Fibroblast of skin of scalp (primary cell): ENCODE measurements at places on chromosomes 13 and 19.

GRCh38 chr19:16899566-16900075 is 10.8 kb downstream of the F2RL3 start:
- DNase-seq = peak; percentile 12

DNA sequence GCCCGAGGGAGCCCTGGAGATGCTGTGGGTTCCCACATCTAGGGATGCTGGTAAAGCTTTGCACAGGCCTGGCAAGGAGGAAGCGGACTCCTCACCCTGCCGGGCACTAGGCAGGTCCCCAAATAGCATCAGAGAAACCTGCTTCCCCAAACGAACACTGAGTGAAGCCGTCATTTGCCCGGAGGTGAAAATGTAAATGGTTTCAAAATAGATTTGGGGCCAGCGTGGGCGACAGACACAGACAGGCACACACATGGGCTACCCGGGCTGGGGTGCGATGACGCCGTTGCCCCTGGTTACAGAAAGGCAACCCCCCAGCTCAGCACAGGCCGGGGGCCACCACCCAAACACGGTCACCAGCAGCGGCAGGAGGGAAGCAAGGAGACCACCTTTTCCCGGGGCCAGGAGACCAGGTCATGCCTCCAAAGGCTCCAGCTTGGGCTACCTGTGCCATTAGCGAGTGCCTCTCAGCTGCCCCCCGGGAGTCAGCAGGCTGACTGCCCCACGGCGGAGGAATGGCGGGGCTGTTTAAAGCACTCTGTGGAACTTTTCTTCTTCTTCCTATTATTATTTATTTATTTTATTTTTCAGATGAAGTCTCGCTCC is 47.5 kb upstream of the NDUFS7 start:
- no peak for DNase-seq

GRCh38 chr19:35098413-35099049 is 17.1 kb upstream of the FXYD3 start:
- no peak for DNase-seq

DNA sequence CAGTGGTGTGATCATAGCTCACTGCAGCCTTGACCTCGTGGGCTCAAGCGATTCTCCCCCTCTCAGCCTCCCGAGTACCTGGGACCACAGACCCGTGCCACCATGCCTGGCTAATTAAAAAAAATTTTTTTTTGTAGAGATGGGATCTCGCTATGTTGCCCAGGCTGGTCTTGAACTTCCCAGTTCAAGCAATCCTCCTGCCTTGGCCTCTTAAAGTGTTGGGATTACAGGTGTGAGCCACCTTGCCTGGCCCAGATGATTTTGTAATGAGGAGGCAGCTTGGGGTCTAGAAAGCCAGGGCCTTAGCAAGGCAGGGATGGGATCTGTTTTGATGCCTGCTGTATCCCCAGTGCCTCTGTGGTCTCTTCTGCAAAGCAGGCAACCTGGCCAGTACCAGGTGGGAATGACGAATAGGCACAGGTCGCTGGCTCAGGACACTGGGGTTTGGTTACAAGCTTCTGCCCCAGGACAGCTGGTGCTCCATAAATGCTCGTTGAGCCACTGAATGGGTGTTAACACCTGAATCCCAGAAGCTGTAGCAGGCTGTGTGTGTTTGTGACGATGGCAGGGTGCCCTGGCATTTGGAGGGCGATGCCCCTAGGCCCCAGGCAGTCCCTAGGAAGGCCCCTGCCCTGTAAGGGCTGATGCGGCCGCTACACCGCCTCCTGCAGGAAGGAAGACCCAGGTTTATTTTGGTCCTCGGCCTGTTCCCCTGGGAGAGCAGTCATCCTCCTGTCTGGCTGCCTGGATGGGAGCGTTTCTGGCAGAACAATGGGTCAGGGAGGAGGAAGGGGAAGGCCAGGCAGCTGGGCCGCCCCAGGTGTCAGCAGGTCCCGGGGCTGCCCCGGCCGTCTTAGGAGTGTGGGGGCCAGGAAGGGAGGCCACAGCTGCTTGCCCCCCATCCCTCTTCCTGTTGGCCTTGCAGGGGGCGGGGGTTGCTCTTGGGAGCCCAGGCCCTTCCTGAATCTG is 8.6 kb downstream of the TNFAIP8L1 start:
- no peak for DNase-seq

DNA sequence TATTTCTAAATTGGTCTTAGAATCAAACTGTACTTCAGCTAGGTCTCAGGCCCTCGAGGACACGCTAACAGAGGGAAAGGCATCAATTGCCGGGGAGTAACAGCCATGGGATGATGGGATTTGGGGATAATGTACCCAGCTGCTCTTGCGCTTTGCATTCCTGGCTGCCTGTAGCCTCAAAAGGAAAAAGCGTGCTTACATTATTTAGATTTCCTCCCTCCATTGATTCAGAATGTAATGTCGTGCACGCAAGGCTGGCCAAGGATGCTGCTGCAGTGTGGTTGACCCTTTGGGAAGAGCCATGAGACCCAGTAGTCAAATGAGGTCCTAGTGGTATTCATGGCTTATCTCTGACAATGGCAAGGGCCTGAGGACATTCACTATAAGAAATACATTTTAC is 95.1 kb downstream of the SLC7A1 start:
- DNase-seq = no peak

DNA sequence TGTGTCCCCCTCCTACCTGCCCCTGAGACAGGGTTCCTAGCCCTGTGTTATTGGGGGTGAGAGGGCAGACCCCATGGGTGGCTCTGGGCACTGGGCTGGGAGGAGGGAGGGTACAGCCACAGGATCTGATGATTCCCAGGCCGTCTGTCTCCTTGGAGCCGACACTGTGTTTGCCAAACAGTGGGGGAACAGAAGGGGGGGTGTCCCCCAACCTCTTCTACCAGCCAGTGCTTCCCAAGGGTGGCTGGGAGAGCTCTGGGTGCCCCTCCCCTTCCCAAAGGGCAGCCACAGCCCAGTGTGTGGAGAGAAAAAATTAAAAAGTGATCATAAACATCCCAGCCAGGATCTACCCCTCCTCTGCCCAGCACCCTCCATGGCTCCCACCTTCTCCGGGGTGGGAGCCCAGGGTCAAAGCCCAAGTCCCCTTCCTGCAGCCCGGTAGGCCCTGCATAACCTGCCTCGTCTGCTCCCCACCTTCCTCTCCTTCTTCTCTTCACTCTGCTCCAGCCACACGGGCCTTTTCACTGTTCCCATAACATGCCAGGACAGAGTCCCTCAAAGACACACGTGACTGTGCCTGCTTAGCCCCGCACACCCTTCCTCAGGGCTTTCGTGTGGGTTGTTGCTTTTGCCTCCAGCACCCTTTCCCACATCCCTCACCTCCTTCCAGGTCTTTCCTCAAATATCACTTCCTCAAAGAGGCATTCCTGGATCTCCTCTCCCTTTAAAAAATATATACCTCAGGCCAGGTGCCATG is 1.4 kb upstream of the PLIN4 start:
- DNase-seq = no peak

DNA sequence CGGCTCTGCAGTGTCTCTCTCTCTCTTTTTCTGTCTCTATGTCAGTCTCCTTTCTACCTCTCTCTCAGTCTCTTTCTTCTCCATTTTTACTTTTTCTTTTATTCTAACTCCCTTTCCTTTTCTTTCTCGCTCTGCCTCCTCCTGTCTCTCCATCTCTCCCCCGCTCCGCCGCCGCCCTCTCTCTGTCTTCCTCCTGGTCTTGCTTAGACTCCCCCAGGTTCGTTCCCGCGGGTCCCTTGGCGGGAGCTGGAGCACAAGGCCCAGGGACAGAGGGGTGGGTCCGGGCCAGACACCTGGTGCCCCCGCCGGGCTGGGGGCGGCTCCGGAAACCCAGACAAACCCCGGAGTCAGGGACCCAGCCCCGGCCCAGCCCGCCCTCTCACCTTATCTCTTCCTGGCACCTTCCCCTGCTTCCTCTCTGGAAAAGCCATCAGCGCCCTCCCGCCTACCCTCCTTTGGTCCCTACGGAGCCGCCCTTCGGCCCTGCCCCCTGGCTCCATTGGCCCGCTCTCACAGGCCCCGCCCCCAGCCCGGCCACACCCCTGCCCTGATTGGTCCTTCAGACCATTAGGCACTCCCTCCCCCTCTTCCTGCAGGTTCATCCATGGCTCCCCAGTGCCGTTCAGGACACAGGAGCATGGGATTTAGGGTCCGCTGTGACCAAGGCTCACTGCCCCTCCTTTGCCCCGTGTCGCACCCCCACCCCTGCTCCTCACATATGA is 15.4 kb upstream of the NOP53 start:
- no peak for DNase-seq

GRCh38 chr13:44040818-44041100 is 161.1 kb downstream of the LACC1 start:
- no peak for DNase-seq

DNA sequence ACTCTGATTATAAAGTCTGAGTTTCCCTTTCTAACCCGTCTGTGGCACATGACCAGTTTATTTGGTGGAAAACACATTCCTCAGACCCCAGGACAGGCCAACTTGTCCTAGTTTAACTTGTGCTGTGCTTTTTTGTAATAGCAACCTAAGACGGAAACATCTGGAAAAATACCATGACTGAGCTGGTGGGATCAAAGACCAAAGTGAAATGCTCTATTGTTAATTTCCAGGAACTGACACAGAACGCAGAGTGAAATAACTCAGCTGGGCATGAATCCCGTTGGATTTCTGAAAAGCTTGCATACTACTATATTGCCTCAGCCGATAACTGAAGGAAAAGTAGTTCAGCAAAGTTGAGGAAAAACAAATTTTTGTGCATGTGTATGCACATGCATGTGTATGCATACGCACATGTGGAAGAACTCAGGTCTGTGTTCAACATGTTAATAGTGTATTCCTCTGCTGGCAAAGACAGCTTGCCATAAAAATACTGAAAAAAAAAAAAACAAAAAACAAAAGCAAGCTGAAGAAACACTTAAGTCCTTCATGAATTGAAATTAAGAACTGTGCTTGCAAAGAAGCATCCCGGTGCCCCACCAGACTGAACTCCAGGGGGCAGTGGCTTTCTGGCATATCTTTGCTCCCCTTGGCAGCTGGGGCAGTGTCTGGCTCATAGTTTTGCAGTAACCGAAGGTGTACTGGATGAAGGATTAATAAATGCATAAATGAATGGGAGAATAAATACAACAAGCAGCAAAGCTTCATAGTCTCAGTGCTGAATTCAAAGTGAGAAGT is 187.8 kb downstream of the LHFPL6 start:
- peak; percentile 52 for DNase-seq

GRCh38 chr19:32460476-32460875 is 54.9 kb downstream of the DPY19L3 start:
- no peak for DNase-seq

DNA sequence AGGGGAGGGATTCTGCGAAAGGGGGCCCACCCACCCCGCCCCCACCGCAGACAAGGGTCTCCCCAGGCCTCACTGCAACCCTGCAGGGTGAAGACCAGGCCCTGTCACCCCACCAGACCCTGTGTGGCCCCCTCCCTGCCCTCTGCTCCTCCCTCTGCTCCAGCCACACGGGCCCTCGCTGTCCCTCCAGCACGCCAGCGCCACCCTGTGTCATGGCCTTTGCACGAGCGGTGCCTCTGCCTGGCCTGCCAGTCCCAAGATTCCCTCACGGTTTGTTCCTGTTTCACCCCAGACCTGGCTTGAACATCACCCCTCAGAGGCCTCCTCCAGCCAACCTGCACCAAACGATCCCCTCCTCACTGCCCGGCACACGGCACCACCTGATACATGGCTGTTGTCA is 27.3 kb downstream of the PIP5K1C start:
- DNase-seq = no peak

DNA sequence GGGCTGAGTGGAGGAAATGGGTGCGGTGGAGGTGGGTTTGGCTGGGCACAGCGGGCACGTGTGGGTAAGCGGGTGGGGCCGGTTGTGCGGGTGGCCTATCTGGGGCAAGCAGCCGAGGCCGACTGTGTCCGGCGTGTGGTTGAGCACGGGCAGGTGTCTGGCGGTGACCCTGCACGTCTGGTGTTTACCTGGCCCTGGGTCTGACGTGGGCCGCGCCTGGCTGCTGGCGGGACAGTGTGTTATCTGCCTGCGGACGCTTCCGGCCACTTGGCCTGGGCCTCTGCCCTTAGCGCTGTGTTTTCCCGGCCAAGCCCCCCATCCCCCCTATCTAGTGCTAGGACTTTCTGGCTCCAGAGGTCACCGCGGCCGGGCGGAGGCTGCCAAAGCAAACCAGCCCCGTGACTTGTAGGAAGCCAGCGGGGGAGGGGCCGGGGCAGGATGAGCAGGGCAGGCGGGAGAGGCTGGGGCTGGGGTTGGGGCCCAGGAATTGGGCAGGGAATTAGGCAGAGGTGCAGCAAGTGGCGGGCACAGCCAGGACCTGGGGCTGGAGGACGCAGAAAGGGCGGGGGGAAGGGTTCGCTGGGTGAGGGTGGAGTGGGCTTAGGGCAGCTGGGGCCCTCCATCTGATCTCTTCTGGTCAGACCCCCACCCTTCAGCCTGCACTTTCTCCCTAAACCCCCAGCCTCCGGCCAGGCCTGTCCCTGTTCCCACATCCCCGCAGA is 534 bp upstream of the HPN start:
- no peak for DNase-seq

GRCh38 chr13:111398196-111398595 is 77.8 kb downstream of the TEX29 start:
- DNase-seq = no peak

- no peak for DNase-seq
These were observed 4.3 kb upstream of the NRTN start for GRCh38 chr19:5800361-5801270.

DNA sequence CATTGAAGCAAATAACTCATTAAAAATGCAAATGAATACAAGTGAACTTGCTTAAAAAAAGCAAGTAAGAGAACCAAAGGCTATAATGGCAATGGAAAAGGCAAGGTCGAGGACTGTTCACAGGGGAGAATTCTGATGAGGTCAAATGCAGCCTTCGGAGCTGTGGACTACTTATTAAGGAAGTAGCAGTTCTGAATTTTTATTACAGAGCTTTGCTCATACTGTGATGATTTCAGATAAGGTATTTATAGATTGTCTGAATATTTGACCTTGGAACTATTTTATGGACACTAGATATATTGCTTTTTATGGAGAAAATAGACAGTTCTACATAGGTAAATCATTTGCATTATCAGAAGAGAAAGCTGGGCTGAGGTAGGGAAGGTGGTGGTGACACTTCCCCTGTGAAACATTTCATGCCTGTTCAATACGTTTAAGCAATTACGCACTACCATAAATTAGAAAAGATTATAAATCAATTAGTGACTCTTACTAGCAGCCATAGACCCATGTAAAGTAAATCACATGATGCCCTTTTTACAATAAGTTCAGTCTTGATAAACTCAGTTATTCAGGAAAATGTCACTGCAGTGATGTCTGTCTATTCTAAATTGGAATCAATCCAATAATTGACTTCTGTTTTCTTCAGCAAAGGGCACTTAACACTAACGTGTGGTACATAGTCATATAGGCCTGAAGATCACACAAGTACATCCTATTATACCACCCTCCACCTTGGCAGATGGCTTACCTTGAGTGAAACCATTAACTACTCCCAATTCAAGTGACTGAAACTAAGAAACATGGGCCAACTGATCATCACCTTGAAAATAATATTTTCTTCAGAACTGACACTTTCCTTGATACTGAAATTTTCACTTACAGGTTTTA is 260.0 kb downstream of the KLF12 start:
- no peak for DNase-seq

GRCh38 chr13:25463496-25463895 is 91.7 kb downstream of the ATP8A2 start:
- peak; percentile 49 for DNase-seq
